Motor neuron (in vitro differentiated cells): ENCODE measurements at places on chromosomes 6 and 20.
A peak's percentile ranks its signal among the peaks of the same experiment; 100 is the strongest.

GRCh38 chr20:55094353-55094861 is 619.0 kb downstream of the DOK5 start:
- ATAC-seq: no peak

DNA sequence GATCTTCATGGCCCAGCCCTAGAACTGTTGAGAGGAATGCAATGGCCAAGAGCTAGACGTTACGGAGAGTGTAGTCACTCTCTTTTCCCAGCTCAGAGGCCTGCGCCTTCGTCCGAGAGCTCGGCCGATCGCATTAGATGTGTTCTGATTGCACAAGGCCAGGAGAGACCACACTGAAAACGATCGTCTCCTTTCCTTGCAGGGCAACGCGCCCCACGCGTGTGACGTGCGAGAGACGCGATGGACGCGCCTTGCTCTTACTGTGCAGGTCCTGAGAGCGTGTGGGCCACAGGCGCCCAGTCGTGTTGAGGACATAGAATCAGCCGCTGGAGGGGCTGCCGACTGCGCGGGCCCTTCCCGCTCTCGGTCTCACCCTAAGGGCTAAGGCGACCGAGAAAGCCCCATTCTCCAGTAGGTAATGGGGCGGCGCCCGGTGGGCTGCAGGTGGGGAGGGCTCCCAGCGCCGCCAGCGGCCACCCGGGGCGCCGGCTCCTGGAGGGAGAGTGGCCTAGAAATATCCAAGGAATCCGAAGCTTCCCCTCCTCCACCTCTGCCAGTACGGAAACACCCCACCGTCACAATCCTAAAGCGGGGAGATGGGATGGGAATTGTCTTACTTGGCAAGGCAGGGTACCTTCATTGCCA is 26.9 kb downstream of the TFAP2B start:
- no peak for ATAC-seq

- ATAC-seq: no peak
Observed at GRCh38 chr6:135938576-135939207, 87.2 kb downstream of the PDE7B start.

DNA sequence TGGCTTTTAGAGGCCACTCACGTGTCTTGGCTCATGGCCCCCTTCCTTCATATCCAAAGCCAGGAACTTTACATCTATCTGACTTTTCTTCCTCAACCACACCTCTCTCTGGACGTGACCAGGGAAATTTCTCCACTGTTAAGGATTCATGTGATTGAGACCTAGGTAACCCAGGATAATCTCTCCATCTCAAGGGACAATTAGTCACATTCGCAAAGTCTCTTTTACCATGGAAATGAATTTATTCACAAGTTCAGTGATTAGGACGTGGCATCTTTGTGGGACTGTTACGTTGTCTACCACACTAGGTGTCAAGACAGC is 227.5 kb upstream of the RAB32 start:
- no peak for ATAC-seq

DNA sequence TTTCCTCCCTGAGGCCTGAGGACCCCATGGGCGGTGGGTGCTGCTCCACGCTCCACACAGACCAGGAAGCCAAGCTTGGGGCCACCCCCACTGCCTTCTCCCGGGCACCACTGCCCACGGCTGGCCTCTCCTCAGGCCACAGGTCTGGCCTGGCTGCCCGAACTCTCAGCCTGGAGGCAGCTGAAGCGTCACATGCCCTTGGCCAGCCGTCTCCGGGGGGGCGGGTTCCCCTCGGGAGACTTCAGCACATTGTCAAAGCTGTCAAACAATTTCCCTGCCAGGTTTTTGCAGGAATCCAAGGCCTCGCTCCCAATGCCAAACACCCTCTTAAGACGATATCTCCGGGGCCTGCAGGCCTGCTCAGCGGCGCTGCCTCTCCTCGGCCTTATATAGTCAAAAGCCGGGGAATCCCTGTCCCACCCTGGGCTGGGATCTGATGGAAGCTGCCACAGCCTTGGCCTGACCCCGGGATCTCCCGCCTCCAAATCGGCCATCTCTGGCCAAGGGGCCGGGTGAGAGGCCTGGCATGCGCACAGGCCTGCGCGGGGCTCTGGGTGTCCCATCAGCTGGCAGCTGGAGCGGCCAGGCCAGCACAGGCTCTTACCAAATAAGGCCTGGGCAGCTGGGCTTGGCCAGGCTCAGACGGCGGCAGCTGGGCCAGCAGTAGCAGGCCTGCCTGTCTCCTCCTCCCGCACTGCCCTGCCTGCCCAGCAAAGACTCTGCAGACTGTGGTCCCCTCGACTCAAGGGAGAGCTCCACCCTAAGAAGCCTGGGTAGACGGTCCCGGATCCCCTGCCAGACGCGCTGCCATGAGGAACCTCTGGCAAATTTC is 49.7 kb downstream of the RBM38 start:
- peak; percentile 92 for ATAC-seq

DNA sequence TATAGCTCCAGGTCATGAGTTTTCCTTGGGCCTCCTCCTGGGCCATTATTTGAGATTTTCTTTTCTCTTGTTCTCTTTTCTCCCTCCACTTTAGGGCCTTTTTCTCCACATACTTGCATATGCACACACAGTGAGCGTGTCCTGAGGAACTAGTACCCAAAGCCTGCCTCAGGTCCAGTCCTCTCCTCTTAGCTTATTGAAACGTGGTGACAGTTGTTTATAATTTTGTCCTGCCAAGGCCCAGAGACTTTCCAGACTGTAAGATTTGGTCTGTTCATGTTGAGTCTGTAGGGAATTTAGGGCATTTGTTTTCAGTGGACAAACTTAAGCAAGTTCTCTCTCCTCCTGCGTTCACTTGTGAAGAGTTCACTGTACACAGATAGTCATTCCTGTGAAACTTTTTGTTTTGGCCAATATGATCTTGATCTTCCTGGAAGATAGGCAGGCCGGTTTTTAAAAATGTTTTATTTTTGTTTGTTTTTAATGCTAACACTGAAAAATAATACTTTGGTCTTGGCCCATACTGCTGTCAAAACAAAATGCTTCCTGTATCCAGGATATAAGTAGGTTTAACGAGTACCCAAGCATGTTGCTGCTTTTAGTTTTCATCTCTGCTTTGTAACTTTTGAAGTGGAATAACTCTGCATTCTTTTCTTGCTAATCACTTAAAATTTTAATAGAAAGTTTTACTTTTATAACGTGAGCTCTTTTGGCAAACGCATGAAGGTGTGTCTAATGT is 20.7 kb downstream of the LRRC1 start:
- ATAC-seq: no peak
